ENCODE measurements at places on chromosomes 2 and 18.

GRCh38 chr18:50611529-50611941 lies 51.6 kb downstream of the MAPK4 start:
- no peak for DNase-seq

GRCh38 chr2:58266211-58266610 lies 25.1 kb upstream of the FANCL start:
- no peak for DNase-seq

GRCh38 chr2:131005216-131005935 lies 87.9 kb downstream of the FAM168B start:
- no peak for DNase-seq

- DNase-seq = no peak
Observed at GRCh38 chr18:24446453-24446852, 14.0 kb upstream of the HRH4 start.

DNA sequence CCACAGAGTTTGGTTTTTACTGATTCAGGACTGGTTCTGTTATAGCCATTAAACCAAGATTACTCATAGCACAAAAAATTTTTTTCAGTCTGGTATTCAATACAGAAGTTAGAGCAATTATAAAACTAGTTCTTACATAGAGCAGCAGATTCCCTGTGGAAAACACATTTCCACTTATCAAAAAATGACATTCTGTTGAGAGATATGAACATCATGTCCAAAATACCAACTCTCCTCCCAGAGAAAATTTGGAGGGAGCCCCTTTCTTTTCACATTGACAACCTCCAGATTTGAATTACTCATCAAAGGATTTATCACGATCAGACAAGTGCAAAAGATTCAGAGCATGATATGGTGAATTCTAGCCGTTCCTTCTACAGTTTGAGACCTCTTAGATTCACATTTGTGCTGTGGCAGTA lies 126.8 kb upstream of the SERPINE2 start:
- no peak for DNase-seq
